ENCODE measurements at places on chromosomes 12 and 14. TPM values are rescaled to one million over a fixed set of nuclear protein-coding genes. Genes with fewer than 3 reads are reported as not detected.

ERGIC2 gene
- 115 TPM for total RNA-seq

WNT1 gene
- total RNA-seq: not detected

TRIM9 gene
- 1.7 TPM for total RNA-seq

SMIM41 gene
- total RNA-seq: not detected

ZBTB42 gene
- total RNA-seq: 12.6 TPM

SMOC1 gene
- total RNA-seq: 10.9 TPM

SMAGP gene
- total RNA-seq: 9.1 TPM

AQP5 gene
- total RNA-seq: 1.8 TPM

GAS2L3 gene
- total RNA-seq: 55.1 TPM

ANO2 gene
- 2.8 TPM for total RNA-seq

ZBTB39 gene
- total RNA-seq: 20.8 TPM

CFAP54 gene
- total RNA-seq: 5.9 TPM

LRRIQ1 gene
- 13.1 TPM for total RNA-seq

AGAP2 gene
- total RNA-seq: 0.29 TPM

MUCL1 gene
- total RNA-seq: not detected

ESPL1 gene
- 24.3 TPM for total RNA-seq

REP15 gene
- total RNA-seq: 3.0 TPM

SDR9C7 gene
- not detected for total RNA-seq

RHEBL1 gene
- 0.75 TPM for total RNA-seq

SMCO2 gene
- total RNA-seq: 1.6 TPM

FAM90A1 gene
- not detected for total RNA-seq

CIDEB gene
- 1.9 TPM for total RNA-seq

SRRM4 gene
- total RNA-seq: 2.4 TPM

CCER1 gene
- total RNA-seq: not detected

PHC1 gene
- 200 TPM for total RNA-seq

KRT6C gene
- total RNA-seq: not detected

ARMH4 gene
- total RNA-seq: 31.5 TPM

RTL1 gene
- 159 TPM for total RNA-seq

LMNTD1 gene
- not detected for total RNA-seq

TMEM121 gene
- total RNA-seq: 4.5 TPM

IFNG-AS1 gene
- not detected for total RNA-seq

AICDA gene
- not detected for total RNA-seq

KLRC2 gene
- total RNA-seq: not detected
